ENCODE measurements at places on chromosomes 3 and 15. TPM values are rescaled to one million over a fixed set of nuclear protein-coding genes. Genes with fewer than 3 reads are reported as not detected.

The TBC1D2B gene
- 103 TPM for total RNA-seq

The MAPKAPK3 gene
- total RNA-seq: 19.5 TPM

The SEMA6D gene
- total RNA-seq: 42.8 TPM

The KNG1 gene
- total RNA-seq: not detected

The ACP3 gene
- total RNA-seq: 2.9 TPM

The KBTBD12 gene
- total RNA-seq: 1.1 TPM

The RTP3 gene
- not detected for total RNA-seq

The PFN2 gene
- 75.8 TPM for total RNA-seq

The PRSS50 gene
- 0.13 TPM for total RNA-seq

DNA sequence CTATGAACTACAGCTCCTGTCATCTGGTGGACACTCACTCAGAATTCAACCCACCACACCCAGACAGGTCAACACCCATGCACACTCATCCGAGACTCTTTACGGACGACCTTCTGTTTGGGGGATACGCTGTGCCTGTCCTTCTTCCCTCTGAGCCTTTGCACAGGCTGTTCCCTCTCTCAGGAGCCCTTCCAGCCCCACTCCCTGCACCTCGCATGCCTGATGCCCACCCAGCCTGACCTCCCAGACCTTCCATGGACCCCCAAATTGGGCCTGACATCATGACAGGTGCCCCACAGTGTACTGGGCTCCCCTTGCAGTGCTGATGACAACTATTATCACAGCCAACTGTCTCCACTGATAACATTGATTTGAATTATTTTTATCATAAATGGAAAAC lies 135.8 kb downstream of the NSMCE3 start:
- DNase-seq: peak; percentile 33

DNA sequence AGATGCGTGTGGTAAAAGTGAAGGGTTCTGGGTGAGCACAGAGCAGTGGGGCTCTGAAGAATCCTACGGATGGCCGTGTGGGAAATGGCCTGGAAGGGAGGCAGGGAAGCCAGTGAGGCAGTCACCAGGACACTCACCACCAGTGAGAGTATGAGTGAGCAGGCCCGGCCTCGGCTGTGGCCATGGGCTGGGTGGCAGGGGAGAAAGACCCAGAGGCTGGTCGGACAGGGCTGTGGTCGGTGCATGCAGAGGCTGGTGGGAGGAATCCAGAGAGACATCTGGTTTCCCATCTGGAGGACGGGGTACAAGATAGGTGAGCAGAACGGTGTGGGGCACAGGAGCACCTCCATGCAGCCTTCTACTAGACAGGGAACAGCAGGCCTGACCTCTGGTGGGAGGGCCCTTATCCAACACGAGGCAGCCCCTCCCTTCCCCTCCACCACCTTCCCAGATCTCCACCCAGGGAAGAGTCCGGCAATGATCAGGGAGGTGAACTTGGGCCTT lies 10.1 kb downstream of the PCSK6 start:
- no peak for DNase-seq

GRCh38 chr15:70034141-70034540 lies 63.6 kb downstream of the TLE3 start:
- peak; percentile 43 for DNase-seq

DNA sequence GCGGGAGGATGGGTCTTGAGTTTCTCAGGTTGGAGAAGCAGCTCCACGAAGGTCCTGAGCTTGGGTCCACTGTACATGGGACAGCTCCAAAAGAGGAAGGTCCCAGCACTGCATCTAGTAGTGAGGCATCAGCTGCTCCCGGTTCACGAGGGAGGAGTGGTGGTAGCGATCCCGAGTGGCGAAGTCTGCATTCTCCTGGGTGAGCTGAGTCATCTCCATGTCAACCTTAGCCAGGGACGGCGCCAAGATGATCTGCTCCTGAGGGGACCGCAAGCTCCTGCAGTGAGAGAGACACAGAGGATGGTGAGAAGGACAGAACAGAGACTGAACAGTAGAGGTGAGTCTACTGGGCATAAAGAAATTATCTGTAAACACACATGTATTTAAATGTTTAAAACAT lies 28.0 kb upstream of the HEG1 start:
- no peak for DNase-seq

GRCh38 chr3:69649120-69650065 lies 89.9 kb upstream of the MITF start:
- no peak for DNase-seq

DNA sequence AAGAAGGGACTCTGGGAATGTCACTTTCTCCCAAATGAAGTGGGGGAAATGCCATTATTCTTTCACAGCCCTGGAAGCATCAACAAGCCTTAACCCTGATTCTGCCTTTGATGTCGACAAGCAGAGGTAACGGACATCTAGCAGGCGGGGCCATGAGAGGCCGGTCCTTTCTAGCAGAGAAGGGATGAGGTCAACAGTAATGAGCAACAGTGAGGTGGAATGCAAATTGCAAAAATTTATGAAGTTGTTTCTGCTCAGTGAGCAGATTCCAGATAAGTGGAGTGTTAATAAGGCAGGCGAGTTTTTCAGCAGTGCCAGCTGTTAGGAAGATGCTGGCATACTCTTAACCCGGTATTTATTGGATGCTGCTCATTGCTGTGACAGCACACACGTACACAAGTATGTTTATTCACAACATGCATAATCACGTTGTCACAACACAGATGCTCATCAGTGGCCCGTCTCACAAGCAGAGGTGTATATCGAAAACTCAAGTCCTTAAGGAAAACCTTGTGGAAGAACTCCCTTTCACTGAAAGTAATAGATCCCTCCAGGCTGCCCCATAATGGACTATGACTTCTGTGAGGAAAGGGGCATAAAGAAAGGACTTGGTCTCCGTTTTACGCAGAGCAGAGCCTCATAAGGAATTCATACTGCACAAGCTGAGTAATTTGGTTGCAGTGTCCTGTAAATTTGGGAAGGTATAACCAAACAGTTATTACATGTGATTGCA lies 329.0 kb downstream of the IGSF11 start:
- no peak for DNase-seq

DNA sequence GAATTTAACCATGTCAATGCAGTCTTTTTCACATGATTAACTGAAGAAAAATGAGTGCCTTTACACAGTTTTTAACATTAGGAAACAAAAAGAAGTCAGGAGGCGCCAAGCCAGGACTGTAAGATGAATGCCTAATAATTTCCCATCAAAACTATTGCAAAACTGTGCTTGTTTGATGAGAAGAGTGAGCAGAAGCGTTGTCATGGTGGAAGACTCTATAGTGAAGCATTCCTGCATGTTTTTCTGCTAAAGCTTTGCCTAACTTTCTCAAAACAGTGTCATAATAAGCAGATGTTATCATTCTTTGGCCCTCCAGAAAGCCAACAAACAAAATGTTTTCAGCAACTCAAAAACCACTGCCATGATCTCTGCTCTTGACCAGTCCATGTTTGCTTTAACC lies 156.8 kb upstream of the CDIN1 start:
- no peak for DNase-seq

- DNase-seq: no peak
Measured at GRCh38 chr3:98961161-98962155, 60.0 kb upstream of the DCBLD2 start.

DNA sequence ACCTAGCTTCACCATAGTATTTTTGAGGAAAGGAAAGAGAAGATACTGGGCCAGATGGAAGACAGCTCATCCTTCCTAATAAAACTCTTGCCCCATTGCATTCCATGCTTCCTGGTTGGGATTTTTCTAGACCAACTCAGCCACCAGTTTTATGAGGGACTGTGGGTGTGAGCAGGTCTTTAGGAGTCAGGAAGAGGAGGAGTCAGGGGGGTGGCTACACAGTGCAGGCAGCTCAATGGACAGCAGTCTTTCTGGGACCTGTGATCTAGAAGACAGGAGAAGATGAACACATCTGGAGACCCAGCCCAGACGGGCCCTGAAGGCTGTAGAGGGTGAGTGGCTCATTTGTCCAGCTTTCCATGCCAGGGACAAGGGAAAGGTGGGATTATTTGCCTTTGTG lies at the start of gene NOX5:
Gene NOX5, plus strand, starts transcription at position 242 of the 400 bp plus-strand sequence. Its CDS starts 41 bp downstream, at position 283.
- DNase-seq: no peak

GRCh38 chr3:128504533-128504915 lies 11.5 kb upstream of the GATA2 start:
- no peak for DNase-seq

DNA sequence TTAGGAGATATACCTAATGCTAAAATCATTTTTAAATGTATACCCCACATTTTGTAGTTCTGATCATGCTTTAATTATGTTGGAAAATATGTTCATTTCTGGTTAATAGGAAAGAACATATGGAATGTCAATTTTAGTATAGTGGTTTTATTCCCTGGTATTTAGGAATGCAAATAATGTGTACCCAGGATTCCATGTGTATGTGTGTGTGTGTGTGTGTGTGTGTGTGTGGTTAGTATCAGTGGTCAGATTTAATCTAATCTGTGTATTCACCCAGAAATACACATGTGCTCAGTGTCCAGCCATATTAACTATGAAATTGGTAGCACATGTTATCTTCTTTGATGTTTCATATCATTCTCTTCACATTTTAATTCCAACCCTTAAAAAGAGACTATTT lies 233.5 kb upstream of the DCBLD2 start:
- no peak for DNase-seq

- DNase-seq: no peak
Measured at GRCh38 chr3:17133632-17134545, 249.1 kb downstream of the PLCL2 start.

GRCh38 chr15:85365980-85366379 lies 14.4 kb upstream of the AKAP13 start:
- no peak for DNase-seq

DNA sequence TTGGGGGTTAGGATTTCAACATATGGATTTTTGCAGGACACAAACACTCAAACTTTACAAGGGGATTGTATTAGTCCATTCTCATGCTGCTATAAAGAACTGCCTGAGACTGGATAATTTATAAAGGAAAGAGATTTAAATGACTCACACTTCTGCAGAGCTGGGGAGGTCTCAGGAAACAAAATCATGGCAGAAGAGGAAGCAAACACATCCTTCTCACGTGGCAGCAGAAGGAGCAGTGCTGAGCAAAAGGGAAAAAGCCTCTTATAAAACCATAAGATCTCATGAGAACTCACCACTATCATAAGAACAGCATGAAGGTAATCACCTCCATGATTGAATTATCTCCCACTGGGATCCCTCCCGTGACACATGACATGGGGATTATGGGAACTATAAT lies 1183.1 kb downstream of the ZPLD1 start:
- DNase-seq: no peak

GRCh38 chr3:123298903-123299302 lies 97.2 kb downstream of the SEC22A start:
- no peak for DNase-seq

DNA sequence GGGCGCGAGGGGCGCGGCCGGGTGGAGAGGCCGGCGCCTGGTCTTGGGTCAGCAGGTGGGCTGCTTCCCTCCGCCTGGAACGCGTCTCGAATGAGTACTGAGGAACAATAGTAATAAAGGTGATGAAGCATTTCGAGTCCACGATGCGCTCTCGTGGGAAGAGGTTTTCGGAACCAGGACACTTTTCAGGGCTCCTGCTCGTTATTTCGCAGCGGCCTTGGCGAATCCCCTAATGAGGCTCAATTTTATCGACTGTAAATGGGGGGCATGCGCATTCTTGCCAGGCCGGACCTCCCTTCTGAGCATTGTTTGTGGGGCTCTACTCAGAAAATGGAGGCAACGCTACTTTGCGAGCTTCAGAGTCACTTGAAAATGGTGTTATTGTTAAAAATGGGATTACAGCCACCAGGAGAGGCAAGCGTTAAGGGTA lies 1.2 kb downstream of the NR2C2 start:
- no peak for DNase-seq

DNA sequence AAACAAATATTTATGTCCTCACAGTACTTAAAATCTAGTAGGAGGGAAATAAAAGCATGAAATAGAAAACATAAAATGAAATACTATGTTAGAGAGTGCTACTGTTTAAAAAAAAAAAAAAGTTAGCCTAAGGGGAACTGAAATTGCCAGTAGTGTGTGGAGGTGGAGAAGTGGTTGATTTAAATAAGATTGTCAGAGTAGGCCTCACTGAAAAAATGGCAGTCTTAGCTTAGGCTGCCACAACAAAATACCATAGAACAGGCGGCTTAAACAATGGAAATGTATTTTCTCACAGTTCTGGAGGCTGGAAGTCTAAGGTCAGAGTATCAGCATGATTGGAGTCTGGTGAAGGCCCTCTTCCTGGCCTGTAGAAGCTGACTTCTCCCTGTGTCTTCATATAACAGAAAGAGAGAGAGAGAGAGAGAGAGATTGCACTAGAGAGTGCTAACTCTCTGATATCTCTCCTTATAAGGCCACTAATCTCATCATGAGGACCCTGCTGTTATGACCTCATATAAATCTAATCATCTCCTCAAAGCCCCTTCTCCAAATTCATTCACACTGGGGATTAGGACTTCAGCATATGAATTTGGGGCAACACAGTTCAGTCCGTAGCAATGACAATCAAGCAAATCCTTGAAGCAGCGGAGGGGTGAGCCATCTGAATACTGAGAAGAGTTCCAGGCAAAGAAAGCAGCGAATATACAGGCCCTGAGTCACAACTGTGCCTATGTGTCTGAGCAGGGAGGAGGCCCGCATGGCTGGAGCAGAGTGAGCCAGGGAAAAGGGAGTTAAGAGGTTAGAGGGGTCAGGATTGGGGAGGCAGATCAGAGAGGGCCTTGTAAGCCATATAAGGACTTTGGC lies 23.6 kb upstream of the LRRC34 start:
- DNase-seq: no peak

GRCh38 chr3:48125013-48125705 lies 63.1 kb downstream of the CDC25A start:
- DNase-seq: no peak

GRCh38 chr15:36617529-36618196 lies 38.2 kb downstream of the CDIN1 start:
- DNase-seq: no peak

DNA sequence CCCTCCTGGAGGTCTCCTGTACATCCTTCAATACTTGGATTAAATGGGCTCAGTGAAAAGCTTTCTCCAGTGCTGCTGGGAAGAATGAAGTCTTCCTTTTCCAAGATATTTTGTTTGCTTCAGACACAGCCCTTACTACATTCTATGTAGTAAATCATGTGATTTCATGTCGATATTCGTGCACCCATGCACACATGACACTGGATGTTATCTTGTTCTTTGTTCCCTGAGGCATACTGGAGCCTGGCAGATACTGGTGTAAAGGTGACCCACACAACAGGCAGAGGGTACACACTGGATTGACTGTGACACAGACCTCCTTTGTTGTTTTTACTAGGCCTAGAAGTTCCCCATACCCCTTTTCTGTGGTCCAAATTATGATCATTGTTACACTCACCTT lies 40.3 kb upstream of the ATP2C1 start:
- DNase-seq: no peak

- no peak for DNase-seq
Measured at GRCh38 chr3:174336784-174337183, 522.4 kb upstream of the NAALADL2 start.

GRCh38 chr3:194462936-194463335 lies 23.9 kb downstream of the ATP13A3 start:
- DNase-seq: no peak
